ENCODE measurements at places on chromosomes 11 and 22. TPM values are rescaled to one million over a fixed set of nuclear protein-coding genes. Genes with fewer than 3 reads are reported as not detected.

- DNase-seq: no peak
These were observed 71.1 kb downstream of the TTC28 start for GRCh38 chr22:28608546-28608945.

- no peak for DNase-seq
These were observed 10.1 kb downstream of the PATE2 start for GRCh38 chr11:125768336-125769046.

TESMIN gene
- 2.6 TPM for polyA plus RNA-seq

- peak; percentile 16 for DNase-seq
These were observed 32.7 kb upstream of the TXNRD2 start for GRCh38 chr22:19974268-19974861.
